Activated CD4-positive, alpha-beta T cell treated with anti-CD3 and anti-CD28 coated beads, Interleukin-2, amount 10 ng/mL, durations not matched to agents 7 days and 5 days (primary cell): ENCODE measurements at places on chromosomes 1 and 21.

- no peak for DNase-seq
Observed at GRCh38 chr1:21123287-21123948, 53.3 kb downstream of the EIF4G3 start.

DNA sequence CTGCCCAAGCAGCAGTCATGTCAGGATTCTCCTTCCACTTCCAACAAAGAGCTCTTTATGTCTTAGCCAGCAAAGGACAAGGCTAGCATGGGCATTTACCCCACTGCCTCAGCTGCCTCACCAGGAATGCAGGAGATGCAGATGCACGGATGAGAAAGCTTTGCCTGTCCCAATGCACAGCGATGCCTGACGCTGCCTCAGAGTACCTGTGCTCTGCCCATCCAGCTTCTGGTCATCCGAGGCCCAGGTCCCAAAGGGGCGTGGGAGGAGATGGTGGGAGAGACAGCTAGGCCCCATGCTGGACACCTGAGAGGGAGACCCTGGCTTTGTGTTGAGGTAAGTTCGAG is 59.0 kb downstream of the IRF2BP2 start:
- no peak for DNase-seq

DNA sequence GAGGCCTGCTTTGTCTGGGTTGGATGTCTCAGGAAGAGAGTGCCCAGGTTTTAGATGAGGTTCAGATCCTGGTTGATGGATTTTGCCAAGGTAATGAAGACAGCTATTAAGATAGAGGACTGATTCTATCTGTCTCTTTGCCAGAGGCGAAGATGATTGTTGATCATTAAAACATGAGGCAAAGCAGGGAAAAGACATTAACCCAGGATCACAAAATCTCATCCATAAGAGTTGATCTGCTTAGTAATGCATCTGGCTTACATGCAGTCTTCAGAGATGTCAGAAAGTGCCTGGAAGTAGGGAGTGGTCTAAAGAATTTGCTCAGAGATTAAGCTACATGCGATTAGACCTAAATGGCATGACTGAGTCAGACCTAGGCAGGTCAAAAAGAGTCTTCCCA is 229.6 kb upstream of the PLD5 start:
- DNase-seq: no peak

- DNase-seq: peak; percentile 26
Observed at GRCh38 chr1:202571719-202572339, 138.4 kb downstream of the SYT2 start.

DNA sequence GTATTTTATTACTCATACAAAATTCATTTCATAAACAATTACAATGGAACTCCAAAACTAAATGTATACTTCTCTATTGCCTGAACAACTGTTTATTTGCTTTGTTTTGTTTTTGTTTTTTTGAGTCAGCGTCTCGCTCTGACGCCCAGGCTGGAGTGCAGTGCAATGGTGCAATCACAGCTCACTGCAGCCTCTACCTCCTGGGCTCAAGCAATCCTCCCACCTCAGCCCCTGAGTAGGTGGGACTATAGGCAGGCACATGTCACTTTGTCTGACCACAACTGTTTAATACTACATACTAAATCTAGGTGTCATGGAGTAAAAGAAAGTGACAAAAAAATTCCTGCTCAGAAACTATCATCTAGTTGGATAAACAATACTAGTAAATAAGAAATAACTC is 49.3 kb downstream of the RAB3GAP2 start:
- no peak for DNase-seq
